A549 treated with dexamethasone at 1 μM for 4 hours (cell line): ENCODE measurements at places on chromosomes 13 and 19. TPM values are rescaled to one million over a fixed set of nuclear protein-coding genes. Genes with fewer than 3 reads are reported as not detected.

The ADGRE3 gene
- not detected in 5 replicates for total RNA-seq

The LONP1 gene
- total RNA-seq = 42.7 to 65.3 TPM (median 62.4 TPM) in 5 replicates

The CEACAM3 gene
- total RNA-seq = not detected in 5 replicates

The SIGLECL1 gene
- 0.08 TPM in 1 of 5 replicates, not detected in the others for total RNA-seq

The TPP2 gene
- 10.3 to 18.8 TPM (median 17.3 TPM) in 5 replicates for total RNA-seq

The CDX2 gene
- 0.47 to 1.1 TPM (median 0.64 TPM) in 5 replicates for total RNA-seq

The NANOS2 gene
- total RNA-seq = 0.07 TPM in 1 of 5 replicates, not detected in the others
